ENCODE measurements at places on chromosomes 3 and 15.

- no peak for DNase-seq
Measured at GRCh38 chr3:176119826-176120225, 1077.5 kb downstream of the TBL1XR1 start.

DNA sequence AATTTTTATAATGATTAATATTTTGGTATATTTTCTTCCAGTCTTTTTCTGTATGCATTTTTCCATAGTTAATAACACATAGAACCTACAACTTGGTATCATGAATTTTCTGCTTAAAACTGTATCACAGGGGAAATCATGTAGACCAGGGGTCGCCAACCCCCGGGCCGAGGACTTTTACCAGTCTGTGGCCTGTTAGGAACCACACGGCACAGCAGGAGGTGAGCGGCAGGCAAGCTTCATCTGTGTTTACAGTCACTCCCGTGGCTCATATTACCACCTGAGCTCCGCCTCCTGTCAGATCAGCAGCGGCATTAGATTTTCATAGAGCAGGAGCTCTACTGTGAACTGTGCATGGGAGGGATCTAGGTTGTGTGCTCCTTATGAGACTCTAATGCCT is 54.7 kb downstream of the RPL22L1 start:
- no peak for DNase-seq

DNA sequence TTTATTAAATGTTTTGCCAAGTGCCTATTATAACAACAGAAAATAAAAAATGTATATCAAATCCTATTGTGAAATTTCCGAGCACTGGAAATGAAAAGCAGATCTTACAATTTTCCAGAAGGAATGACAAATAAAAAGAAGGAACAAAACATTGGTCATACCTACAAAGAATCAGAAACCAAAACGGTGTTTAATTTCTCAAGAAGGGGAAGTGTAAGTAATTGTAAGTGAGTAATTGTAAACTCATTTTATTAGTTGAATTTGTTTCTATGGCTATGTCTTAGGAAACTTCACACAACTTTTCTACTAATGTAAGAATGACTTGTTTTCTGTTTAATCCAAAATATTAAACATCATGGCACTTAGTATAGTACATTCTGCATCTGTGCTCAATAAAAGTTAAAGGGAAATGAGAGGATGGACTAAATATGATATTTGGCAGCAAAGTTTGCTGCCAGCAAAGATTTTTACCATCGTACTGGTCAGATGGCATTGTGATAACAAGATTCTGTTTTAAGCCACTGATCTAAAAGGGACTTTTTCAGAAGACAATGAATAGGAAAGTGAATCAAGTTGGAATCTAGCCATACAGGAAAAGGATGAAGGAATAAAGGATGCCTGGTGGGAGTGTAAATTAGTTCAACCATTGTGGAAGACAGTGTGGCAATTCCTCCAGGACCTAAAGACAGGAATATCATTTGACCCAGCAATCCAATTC is 232.4 kb downstream of the NFKBIZ start:
- DNase-seq: no peak

DNA sequence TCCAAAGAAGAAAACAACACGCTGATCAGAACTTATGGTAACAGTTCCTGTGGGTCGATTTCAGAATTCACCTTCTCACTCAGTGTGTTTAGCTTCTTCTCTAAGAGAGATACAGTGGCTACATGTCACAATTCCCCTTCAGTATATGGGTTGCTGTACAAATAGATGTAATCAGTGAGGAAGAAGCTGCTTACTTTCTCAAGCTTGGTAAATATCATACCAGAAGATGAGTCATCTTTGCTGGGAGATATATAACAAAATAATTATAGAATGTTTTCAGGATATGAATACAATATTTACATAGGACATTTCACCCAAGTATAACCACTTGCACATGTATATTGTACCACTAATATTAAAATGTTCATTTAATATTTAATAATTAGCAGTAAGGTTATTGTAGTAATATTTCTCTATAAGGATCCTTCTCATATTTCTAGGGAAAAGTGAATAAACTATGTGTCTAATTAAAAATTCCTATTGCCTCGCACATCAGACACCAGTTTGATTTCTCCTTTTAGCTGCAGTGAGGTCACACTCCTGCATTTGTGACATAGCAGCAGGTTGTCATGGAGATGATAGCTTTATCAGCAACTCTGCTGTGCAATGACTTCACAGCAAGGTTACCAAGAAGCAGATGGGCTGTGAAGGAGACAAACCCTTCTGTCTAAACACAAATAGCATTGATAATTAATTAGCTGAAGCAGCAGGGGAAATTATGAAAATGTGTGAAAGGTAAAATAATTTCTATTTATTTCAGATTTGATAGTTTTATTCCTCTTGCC is 211.4 kb downstream of the TUSC7 start:
- DNase-seq: no peak

DNA sequence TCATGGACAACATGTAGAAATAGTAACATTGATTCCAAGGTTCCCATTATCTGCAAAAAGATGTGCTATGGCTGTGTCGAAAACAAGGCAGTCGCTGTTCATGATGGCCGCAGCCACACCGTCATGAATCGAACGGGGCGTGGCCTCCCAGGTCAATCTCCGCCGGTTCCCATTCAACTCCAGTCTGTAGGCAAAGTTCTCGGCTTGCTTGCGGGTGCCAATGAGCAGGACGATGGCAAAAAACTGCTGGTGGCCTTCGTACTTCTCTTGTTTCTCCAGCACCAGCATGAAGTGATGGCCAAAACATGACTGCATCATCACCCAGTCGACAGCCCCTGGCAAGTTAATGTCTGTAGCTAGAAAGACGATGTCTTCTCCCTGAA is 20.8 kb downstream of the SIAH2 start:
- DNase-seq: no peak

DNA sequence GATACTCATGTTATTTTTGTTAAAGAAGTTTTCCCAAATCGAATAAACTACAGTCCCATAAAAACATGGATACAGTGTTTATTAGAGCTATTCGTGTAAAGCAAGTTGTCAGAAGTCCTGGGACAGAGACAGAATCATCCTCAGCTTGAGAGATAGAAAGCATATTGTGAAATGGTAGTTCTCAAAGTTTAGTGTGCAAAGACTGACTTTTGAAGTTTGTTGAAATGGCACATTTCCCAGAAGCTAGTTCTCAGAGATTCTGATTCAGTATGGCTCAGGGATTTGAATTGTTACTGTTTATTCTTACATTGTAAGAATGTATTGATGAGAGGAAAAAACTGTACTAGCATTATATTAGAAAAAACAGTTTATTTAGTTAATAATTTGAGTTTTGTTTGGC is 22.1 kb downstream of the GABRR3 start:
- no peak for DNase-seq

DNA sequence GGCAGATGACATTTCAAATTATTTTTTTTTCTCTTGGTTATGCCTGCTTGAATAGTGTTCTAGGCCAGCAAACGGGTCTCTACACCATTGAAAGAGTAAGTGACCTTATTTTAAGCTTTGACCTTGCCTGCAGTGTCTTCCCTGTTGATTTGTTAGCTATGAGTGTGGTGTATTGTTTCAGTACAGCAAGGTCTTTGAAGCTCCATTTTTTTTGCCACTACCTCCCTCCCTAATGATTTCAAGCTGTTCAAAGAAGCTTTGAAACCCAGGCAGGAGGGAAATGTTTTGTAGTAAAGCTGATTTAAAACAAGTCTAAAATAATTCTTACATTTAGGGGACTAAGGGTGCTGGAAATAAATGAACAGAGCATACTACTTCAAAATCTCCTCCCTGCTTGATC is 1249.8 kb downstream of the ROBO1 start:
- DNase-seq: no peak

GRCh38 chr15:60221356-60221755 is 176.4 kb downstream of the ANXA2 start:
- DNase-seq: no peak

- no peak for DNase-seq
Measured at GRCh38 chr3:7800006-7800780, 701.4 kb upstream of the LMCD1 start.

DNA sequence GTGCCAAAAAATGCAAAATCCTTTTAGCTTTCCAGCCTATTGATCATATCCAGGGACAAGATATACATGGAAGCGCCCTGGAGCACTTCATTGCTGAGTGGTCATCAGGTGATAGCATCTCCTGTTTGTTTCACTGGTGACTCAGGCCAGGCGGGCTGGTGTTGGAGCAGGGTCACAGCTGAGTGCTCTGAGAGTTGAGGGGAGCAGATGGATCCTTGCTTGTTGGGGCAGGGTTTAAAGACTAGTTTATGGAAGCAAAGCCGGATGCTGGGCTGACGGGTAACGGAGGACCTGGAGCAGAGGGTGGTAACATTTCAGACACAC is 405.0 kb upstream of the TPM1 start:
- no peak for DNase-seq

- no peak for DNase-seq
Measured at GRCh38 chr15:33114374-33114717, 80.2 kb downstream of the FMN1 start.

- DNase-seq: no peak
Measured at GRCh38 chr3:23648326-23648995, 157.3 kb upstream of the UBE2E1 start.

GRCh38 chr3:149879872-149880271 is 66.9 kb downstream of the RNF13 start:
- DNase-seq: peak; percentile 71

- DNase-seq: peak; percentile 57
Measured at GRCh38 chr3:64268926-64269325, 43.7 kb upstream of the PRICKLE2 start.

GRCh38 chr3:76300746-76301145 is 515.4 kb upstream of the ZNF717 start:
- no peak for DNase-seq

DNA sequence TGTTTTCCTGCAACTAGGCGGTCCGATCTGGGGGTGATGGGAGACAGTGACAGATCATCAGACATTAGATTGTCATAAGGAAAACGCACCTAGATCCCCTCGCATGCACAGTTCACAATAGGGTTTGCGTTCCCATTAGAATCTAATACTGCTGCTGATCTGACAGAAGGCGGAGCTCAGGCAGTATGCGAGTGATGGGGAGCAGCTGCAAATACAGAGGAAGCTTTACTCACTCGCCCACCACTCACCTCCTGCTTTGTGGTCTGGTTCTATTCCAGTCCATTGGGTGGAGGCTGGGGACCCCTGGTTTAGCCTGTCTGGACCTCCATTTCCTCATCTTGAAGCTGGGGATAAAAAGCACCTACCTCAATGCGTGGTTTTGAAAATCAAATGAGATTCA is 437.5 kb upstream of the PROK2 start:
- DNase-seq: no peak

GRCh38 chr15:67049351-67050044 is 15.9 kb upstream of the SMAD3 start:
- no peak for DNase-seq

GRCh38 chr3:46408853-46409252 is 1.8 kb downstream of the CCRL2 start:
- DNase-seq: no peak

DNA sequence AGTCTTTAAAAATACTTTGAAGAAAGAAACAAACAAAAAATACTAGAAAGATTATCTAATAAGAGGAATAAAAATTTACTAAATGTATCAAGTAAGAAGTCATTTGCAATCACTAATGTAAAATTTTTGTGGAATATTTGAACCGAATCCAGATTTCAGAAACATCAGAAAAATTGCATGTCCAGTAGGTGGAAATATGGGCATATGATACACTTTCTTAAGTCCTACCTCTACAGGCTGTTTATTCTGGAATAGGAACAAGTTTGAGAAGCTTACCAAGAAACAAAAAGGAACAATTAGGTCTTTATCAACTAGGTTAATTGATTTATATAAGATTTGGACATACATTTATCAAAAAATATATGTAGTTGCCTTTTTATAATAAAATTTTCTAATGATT is 292.9 kb upstream of the ROBO1 start:
- no peak for DNase-seq

- DNase-seq: no peak
Measured at GRCh38 chr3:64133987-64134386, 91.3 kb downstream of the PRICKLE2 start.

DNA sequence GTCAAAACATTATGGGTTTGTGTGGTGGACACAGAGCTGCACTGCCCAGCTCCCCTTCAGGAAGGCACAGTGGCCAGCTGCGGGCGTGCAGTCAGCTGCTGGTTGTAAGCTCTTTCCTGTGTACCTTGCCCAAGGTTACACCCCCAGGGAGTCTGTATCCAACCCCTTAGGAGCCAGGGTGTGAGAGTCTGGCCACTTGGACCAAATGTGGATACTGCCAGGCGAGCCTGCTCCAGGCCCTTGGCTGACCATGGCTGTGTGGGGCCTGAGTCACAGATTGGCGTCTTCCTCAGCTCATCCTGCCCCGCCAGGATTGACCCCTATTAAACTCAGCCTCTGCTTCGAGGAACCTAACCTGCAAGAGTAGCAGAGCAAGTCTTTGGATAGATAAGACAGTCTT is 56.9 kb downstream of the ABHD5 start:
- DNase-seq: no peak

DNA sequence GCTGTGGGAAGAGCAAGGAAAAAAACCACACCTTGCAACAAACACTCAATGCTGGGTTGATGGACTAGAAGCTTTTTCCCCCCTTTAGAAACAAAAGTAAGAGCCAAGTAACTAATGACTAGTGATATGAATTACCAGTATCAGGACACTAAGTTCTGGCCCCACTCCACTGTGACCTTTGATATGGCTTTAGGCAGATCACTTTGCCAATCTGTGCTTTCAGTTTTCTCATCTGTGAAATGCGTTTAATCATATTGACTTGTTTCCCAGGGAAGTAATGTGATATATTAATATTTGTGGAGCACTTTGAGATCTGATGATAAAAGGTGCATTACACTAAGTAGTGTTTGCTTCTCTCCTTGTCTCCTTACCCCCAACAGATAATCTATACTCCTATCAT is 319.3 kb upstream of the SATB1 start:
- no peak for DNase-seq

DNA sequence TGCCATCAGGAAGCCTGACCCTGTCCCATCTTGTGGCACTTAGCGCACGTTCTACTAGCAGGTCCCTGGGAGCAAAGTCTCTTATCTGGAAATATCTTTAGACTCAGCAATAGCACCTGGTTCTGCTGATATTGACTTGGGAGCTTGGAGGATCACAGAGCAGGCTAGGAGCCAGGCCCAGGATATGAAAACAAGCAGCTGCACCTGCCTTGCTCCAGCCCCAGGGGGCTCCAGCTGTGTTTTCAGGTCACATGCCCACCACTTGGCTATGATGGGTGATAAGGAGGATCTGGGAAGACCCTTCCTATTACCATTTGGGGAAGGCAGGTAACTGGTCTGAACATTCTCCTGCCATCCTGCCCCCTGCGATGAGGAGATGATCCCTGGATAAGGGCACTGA is 87.8 kb downstream of the C3orf70 start:
- no peak for DNase-seq
